ENCODE measurements at places on chromosomes 7 and 10.

DNA sequence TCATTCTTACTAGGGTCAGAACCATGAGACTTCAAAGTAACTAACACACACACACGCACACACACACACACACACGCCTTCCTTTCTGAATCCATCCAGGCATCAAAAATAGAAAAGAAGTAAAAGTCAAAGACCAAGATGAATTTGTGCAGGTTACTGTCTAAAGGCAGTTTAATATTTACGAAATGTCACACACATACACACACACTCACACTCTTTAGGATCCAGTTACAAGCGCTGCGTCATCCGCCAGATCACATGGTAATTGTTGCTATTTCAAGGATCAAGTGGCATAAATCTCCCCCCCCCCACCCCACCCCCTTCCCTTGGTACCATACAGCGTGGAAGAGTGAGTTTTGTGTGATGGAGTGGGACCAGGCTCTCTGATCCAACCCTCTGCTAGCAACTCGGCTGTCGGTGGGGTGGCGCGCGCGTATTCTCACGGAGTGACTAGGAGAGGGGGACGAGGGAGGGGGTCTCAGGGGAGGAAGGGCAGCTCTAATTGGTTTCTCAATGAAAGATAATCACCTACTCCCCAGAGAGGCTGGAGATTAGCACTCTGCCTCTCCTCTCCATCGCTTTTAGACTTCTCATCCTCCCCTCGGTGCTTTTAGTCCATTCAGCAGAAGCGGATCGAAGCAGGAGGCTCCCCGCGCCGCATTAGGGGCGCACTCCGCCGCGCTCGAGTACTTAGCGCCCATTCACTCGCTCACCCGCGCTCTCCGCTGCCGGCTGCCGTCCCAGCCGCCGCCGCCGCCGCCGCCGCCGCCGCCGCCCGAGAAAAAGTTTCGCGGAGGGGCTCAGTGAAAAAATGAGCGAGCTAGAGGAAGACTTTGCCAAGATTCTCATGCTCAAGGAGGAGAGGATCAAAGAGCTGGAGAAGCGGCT is 83.5 kb upstream of the PRKG1 start:
- peak; percentile 68 for DNase-seq

GRCh38 chr10:94607111-94607510 is 61.5 kb downstream of the HELLS start:
- DNase-seq, result no peak

GRCh38 chr10:76651154-76651553 is 986.5 kb downstream of the KCNMA1 start:
- DNase-seq, result no peak

DNA sequence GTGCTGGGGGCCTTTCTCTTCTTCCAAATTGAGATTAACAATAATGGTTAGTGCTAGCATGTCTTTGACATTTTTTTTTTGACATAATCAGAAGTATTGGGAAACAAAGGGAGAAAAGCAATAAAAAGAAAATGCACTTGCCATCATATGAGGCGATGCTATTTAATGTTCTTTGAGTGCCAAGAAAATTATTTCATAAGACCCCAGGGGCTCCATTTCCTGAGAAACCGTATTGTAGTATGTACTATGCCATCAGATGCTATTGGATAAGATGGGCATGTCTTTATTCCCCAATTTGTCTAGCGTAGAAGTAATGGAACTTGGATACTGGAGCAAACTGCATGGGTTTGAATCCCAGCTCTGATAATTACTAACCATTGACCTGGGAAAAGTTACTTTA is 408.9 kb downstream of the ADRA2A start:
- no peak for DNase-seq

GRCh38 chr7:100372256-100372655 is 1.0 kb upstream of the PILRA start:
- no peak for DNase-seq

- DNase-seq, result no peak
Observed at GRCh38 chr7:67618556-67619162, 622.0 kb downstream of the TYW1 start.

DNA sequence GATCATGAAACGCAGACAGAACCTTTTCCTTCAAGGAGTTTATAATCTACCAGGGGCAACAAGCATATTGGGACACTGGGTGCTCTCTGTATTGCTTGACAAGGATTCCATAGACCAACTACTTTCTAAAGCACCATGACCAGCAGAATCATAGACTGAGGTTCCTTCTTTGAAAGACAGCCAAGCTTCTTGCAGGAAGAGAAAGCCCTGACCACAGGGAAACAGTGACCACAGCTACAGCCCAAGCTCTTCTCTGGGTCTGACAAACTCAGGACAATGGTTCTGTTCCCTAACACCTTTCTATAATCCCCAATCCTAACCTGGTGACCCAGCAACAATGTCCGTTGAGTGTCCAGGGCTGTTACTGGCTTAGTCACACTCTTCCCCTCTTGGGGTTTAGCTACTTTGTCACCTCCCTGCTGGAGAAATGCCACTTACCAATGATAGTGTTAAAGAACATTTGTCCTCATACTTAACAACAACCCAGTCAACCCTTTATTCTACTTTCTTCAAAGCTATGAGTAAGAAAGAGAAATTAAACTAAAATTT is 155.7 kb downstream of the JAZF1 start:
- DNase-seq, result no peak
